Stimulated activated CD4-positive, alpha-beta T cell treated with anti-CD3 and anti-CD28 coated beads, Interleukin-15, amount 100 ng/mL, for 24 hours (primary cell): ENCODE measurements at places on chromosomes 3 and 15.

GRCh38 chr3:38662544-38662943 lies 13.1 kb upstream of the SCN5A start:
- DNase-seq, result no peak

DNA sequence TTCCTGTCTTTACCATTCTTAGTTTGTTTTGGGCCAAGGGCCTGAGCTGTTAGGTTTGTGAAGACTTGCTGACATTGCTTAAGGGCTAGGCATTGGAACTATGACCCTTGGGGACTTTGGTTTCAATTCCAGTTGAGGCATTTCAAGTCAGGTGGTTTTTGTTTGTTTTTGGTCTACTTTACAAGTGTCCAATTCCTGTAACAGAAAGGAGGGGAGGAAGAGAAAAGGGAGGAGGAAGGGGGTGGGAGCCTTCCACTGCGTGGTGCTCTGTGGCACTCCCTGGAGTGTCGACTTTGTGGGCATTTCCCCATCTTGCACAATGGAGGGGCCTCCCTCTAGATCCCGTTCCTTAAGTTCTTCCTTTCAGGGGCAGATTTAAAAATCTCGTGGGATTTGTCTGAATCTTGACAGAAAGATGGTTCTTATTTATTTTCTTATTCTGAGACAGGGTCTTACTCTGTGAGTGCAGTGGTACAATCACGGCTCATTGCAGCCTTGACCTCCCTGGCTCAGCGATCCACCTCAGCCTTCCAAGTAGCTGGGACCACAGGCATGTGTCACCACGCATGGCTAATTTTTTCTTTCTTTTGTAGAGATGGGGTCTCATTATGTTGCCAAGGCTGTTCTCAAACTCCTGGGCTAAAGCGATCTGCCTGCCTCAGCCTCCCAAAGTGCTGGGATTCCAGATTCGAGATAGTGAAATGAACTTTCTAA lies 59.5 kb upstream of the RYK start:
- DNase-seq, result no peak

DNA sequence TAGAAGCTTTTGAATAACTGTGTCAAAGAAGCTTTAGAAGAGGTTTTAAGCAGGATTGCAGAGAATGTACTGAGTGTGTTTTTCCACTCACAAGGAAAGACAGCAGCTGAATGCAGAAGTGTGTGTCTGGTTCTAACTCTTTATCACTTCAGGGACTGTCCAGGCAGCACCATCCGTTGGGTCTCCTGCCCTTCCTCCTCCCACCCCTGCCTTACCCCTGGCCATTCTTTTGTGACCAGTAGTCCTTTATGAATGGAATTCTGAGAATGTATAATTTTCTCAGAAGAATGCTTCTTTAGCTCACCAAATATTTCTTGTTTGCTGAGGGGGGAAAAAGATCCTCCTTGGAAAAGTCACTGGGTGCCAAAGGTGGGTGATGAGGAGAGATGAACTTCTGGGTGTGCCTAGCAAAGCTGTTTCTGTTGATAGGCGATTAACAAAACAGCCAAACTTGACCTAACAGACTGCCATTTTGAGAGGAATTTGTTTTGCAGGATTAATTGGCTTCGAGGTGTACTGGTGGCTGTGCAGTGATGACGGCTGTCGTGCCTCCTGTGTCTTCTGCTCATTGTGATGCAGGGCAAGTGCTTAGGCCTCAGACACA lies 70.9 kb downstream of the IGF1R start:
- DNase-seq, result no peak

- DNase-seq, result peak; percentile 51
These were observed 17.5 kb downstream of the CIDEC start for GRCh38 chr3:9862391-9863057.

DNA sequence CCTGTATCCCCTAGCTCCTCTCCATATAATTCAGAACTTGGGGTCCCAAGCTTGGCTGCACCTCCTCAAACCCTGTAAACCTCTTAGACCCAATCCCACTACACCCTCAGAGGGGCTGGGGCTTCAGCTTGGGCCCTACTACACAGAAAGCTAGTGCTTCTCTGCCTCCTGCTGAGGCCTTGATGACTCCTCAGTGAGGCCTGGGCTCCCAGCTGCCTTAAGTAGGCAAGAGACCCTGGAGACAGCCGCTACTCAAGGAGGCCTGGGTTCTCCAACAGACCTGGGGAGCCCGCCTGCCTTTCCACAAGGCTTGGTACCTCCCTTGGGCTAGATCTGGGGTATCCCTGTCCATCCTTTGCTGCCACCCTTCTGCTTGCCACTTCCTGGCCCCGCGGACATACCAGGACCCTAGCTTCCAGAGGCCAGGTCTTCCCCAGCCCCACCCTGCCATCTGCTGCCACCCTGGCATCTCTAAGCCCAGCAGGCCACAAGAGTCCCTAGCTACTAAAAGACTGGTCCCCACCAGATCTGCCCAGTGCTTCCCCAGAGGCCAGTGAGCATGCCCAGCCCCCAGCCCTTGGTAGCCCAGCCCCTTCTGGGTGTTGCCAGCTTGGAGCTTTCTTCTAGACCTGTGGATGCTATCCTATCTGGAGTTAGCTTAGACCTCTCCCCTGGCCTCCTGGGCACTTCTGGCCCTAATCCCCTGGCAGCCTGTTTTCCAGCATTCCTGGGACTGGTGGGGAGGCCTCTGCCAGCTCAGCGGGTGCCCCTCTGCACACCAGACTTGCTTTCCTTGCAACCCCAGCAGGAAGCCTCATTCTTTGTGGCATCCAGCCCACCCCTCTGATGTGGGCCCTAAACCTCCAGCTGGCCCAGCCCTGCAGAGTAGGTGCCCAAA lies 13.7 kb downstream of the C15orf39 start:
- no peak for DNase-seq

- DNase-seq, result no peak
These were observed 16.3 kb downstream of the PLXNB1 start for GRCh38 chr3:48413611-48414010.

DNA sequence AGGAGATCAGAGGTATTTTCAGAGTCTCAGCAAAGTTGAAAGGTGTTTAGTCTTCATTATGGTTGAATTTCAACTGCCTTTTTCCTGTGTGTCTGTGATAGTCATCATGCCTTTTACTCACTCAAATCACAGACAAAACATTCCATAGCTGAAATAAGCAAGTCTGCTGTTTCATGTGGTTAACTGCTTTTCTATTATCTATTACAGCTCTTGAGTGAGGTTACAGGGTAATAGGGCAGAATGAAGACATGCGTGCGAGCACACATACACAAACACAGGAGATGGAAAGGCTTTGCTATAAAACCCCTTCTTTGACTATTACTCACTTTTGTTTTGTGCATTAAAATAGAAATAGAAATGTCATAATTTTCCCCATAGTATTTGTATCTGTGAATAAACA lies 192.6 kb upstream of the RARB start:
- DNase-seq, result no peak

- DNase-seq, result peak; percentile 10
These were observed 44.6 kb upstream of the NEDD4 start for GRCh38 chr15:56038015-56038414.

- no peak for DNase-seq
These were observed 129.7 kb upstream of the ABHD17C start for GRCh38 chr15:80565398-80565797.

GRCh38 chr15:65920121-65920520 lies 50.8 kb downstream of the RAB11A start:
- no peak for DNase-seq

- no peak for DNase-seq
These were observed 15.9 kb upstream of the OCA2 start for GRCh38 chr15:28114721-28115622.

GRCh38 chr3:107858876-107859275 lies 232.0 kb downstream of the CD47 start:
- no peak for DNase-seq

DNA sequence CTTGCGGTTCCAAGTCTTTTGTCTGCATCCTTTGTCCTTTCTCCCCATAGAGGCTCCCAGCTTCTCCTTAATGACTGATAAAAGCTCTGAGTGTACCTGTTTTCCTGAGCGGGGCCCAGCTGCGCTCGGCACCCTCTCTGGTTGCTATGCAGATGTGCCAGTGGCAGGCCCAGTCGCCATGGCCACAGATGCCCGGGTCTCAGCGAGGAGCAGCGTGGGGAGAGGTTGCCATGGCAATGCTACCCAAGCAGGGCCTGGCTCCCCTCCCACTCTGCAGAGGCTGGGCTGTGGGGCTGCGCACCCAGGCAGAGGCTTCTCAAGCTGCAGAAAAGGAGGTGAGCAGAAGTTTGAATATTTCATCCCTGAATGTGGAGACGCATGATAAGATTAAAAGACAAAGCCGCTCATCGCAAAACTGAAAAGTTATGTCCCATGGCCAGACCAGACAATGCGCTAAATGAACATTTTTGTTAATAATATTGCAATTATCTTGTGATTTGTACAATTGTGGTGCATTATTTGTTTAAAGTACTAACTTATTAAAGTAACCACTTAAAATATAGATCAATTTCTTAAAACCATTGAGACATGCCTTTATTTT lies 66.1 kb downstream of the TPRA1 start:
- DNase-seq, result no peak

DNA sequence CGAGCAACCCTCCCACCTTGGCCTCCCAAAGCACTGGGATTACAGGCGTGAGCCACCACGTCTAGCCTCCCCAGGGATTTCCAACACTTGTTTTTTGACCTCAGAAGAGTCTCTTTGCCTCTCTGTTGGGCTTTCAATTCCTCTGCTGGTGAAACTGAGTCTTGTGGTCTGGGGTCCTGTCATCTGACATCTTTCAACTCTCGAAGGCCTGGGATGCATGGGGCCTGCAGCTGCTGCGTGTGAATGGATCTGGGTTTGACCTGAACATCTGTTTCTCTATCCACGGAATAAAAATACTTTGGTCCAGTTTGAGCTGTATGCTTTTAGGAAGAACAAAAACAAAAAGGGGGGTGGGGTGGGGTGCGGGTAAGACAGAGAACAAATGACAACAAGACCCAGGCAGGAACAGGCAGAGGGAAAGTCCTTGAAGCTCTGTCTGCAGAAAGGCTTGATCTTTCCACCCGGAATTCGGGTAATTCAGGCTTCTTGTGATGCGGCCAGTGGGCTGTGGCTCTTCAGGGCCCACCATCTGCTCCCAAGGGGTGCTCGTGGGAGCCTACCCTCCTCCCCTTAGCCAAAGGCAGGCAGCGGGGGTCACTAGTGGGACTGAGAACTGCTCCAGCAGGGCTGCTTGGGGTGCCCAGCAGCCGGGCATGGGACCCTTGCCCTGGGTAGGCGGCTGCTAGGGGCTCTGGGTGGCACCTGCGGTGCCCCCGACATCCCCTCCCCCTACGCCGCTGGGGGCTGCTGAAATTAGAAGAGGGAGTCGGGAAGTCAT lies 71.5 kb downstream of the SLC12A8 start:
- DNase-seq, result no peak

GRCh38 chr3:50352781-50353180 lies 2.1 kb downstream of the CYB561D2 start:
- no peak for DNase-seq

DNA sequence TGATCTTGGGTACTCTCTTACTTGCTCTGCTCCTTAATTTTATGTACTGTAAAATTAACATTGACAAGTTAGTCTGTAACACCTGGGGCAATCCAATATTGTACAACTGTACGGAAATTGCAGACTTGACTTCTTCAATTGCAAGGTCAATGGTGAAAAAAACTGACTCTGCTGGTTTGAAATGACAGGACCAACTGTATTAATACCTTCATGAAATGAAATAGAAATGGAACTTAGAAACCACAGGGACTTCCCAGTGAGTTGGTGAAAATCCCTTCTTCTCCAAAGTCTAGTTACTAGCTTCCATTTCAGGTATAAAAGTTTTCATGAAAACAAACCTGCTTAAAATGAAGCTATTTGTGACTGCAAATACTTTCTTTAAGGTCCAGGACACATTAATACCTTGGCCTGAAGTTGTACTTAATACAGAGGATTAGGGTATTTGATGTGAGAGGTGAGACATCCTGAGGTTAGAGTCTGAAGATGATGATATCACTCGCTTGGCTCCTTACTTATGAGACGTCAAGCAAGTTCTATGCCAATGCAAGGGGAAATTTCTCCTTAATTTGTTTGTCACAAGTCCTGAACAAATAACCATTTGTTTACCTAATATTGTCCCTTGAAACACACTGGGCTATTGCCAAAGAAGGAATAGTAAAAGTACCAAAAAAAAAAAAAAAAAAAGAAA lies 226.2 kb upstream of the TP63 start:
- no peak for DNase-seq

DNA sequence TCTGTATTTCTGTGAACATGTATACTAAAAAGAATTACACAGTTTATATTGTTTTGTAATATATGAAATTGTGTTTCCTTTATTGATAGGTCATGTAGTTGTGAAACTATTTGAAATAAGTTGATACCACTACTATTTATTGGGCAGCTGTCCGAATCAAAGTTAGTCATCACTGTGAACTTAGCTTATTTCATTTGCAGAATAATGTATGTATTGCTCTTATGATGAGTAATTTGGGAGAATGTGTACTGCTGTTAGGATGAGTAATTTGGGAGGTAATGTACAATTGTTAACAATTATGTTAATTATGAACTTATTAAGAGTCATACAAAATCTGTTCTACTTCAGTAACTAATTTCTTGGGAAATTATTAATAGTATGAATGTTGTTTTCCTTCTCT lies 22.2 kb downstream of the FXR1 start:
- DNase-seq, result no peak

DNA sequence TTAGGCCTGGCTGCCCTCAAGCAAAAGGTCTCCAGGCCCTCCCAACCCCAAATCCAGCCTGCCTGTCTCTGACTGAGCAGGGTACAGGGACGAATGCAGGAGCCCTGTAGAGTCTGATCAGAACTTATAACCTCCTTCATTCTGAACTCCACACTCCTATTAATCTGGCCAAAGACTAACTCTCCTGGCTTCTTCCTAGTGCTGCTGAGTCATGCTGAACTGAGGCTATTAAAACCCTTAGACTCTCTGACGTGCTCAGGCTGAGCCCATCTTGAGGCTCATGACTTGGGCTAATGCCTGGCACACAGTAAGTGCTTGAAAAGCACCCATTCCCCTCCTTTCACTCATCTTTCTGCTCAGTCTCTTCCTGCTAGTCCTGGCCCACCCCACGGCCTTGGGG lies 81.9 kb downstream of the NUP210 start:
- DNase-seq, result no peak

- DNase-seq, result no peak
These were observed 73.6 kb downstream of the TM4SF4 start for GRCh38 chr3:149547954-149548668.

GRCh38 chr3:68972358-68972979 lies 40.1 kb upstream of the TAFA4 start:
- peak; percentile 57 for DNase-seq

DNA sequence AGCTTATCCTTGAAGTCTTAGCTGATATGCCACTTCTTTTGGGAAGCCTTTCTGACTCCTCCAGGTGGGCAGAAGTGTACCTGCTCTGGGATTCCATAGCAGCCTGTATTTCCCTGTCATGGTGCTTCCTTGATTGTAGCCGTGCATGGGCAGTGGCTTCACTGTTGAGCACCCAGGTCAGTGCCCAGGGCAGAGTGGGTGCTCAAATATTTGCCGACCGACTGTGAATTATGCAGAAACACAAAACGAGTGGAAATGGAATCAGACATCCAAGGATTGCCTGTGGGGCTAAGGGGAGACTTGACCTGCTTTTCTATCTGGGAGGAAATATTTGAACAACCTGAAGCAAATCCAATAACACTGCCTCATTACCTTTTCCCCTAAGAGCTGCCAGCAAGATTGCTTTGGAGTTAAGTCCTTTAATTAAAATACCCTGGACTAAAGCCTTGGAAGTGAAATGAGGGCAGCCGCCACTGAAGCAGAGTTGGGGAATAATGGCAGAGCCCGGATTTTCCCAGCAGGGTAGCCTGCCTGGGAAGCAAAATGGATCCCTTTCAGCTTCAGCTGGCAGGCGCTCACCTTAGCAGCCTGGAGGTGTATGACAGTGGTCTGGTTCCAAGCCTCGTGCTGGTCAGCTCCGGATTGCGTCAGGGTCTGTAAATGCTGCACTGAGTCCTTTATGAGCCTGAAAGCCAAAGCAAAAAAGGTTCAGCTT lies 14.9 kb downstream of the ACOX2 start:
- DNase-seq, result no peak
